SJSA1 (cell line): ENCODE measurements at places on chromosomes 2 and 18. TPM values are rescaled to one million over a fixed set of nuclear protein-coding genes. Genes with fewer than 3 reads are reported as not detected.

DNA sequence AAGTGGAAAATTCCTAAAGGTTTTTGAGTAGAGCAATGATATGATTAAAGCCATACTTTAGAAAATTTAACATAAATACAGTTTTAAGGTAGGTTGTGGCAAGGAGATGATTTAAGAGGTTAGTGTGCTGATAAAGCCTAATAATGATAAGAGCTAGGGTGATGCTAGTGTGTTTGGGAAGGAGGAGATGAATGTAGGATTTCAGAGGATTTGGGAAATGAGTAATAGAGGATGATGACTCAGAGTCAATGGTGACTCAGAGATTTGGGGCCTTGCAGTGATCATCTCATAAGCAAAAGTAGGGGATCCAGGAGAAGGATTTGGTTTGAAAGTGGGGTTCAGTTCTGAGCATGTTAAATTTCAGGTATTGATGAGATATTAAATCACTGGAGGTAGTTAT, 23.3 kb downstream of the STAMBP start:
- DNase-seq = peak; percentile 46

DNA sequence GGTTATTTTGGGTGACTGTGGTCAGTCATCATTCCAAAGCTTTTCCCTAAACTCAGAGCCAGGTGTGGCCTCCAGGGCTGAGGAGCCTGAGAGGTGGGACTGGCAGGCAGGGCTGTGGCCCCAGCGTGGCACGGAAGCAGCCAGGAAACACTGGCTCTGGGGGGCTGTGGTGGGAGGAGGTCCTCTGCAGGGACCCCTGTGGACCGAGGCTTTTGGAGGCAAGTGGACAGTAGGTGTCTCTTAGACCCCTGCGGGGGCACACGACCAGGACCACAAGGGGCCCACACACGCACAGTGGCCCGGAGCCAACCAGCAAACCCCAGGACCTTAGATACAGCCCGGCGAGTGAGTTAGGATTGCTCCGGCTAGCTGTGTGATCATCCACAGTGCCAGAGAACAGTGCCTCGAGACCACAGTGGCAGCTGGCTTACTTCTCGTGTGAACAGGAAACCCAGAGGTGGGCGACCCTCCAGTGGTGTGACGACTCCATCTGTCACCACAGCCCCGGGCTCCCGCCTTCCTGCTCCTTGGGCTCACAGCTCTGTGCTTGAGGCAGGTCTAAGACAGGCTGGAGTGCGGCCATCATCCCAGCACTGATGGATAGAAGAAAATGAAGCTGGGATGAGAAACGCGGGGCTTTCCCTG, 1.6 kb upstream of the RTP5 start:
- no peak for DNase-seq

DNA sequence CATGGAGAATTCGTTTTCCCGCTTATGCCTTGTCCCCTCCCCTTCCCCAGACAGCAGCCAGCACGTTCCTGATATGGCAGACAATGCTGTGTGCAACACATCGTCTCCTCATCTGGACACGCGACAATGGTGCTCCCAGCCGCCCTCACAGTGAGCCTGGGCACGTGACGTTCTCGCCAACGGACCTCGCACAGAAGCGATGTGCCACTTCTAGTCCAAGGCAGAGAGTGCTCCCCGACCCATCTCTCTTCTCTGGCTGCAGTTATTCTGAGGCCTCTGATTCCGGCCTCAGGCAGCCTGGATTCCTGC, 505.4 kb downstream of the EIPR1 start:
- DNase-seq = no peak

GRCh38 chr18:48529796-48530195, 9.0 kb upstream of the CTIF start:
- peak; percentile 77 for DNase-seq

The E2F6 gene
- total RNA-seq = 11.7 and 25.6 TPM in 2 replicates

DNA sequence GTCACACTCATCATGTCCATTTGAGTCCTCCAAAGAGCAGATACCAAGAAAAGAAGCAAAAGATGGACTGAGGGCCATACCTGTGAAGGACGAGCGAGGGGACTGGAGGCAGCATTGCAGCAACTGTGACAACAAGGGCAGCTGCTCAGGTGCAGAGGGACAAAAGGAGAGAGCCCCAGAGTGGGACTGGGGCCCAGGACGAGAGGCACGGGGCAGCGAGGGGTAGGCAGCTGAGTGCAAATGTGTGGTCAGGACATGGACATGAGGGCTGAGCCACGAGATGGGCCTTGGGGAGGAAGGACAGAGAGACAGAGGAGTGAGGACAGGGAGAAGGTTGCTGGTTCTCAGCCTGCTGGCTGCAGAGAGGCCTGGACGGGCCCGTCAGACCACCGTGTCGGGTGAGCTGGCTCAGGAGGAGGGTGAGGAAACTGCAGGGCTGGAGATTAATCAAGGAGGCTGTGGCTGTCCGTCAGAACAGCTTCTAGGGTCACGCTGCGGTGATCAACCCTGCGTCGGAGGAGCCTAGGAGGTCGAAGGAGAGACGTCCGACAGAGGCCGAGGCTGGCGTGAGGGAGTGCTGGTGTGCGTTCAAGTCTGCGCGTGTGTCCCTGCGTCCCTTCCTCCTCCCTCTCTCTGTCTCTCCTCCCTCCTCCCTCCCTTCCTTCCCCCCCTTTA, 206.8 kb upstream of the HDAC4 start:
- no peak for DNase-seq

GRCh38 chr2:219285373-219285735, 6.2 kb downstream of the DNAJB2 start:
- no peak for DNase-seq

DNA sequence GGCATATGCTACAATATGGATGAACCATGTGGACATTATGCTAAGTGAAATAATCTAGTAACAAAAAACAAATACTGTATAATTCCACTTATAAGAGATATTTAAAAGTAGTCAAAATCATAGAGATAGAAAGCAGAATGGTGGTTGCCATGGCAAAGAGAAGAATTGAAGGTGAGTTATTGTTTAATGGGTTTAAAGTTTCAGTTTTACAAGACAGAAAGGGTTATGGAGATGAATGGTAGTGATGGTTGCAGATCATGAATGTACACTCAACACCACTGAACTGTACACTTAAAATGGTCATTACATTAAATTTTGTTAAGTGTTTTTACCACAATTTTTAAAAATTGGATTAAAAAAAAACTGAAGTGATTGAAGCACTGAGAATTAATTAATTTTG, 298.2 kb upstream of the ZC3H15 start:
- DNase-seq = no peak

DNA sequence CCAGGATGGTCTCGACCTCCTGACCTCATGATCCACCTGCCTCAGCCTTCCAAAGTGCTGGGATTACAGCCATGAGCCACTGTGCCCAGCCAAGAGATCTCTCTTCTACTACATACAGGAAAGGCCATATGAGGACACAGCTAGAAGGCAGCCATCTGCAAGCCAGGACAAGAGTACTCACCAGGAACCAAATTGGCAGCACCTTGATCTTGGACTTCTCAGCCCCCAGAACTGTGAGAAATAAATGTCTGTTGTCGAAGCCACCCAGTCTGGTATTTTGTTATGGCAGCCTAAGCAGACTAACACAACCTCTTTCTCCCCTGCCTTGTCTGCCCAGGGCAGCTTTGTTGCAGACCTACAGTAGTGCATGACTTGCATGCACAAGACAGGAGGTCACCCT, 211.3 kb upstream of the HAAO start:
- no peak for DNase-seq

- DNase-seq = no peak
These were observed 891 bp downstream of the CAB39 start for GRCh38 chr2:230713331-230714135.

GRCh38 chr2:117603567-117603966, 210.9 kb upstream of the DDX18 start:
- no peak for DNase-seq

The MOCOS gene
- total RNA-seq = 0.16 and 0.34 TPM in 2 replicates

The ASXL3 gene
- total RNA-seq = not detected in 2 replicates

DNA sequence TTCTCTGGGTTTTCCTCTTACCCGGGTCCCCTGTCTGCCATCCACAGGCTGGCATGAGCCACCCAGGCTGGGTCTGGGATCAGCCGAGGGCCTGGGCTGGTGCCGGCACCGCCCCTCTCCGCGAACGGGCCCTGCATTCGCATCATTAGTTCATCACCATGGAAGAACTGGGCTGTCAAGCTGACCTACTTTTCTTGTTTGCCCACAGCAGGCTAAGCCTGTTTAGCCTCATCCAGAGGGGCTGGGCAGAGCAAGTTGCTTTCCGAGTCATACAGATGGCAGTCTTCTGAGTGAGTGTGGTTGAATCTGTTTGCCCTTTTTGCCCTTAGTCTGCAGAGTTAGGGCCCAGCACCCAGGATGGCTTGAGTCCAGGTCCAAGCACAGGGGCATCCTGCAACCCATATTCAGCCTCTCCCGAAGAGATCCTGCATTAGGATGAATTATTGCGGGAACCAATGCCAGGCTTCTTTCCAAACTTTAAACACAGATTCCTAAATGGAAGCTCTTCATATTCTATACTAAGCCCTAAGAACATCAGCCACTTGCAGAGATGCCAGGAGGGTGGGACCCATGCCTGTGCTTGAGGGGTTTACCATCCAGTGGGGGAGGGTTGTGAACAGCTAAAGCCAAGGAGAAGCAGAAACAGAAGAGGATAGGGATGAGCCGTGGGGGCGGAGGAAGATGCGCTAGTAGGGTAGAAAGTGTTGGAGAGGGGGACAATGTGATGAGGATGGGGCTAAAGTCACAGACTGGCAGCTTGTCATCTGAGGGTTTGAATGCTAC, 68.0 kb downstream of the NPAS2 start:
- DNase-seq = no peak

The POTEF gene
- total RNA-seq = not detected in 2 replicates

DNA sequence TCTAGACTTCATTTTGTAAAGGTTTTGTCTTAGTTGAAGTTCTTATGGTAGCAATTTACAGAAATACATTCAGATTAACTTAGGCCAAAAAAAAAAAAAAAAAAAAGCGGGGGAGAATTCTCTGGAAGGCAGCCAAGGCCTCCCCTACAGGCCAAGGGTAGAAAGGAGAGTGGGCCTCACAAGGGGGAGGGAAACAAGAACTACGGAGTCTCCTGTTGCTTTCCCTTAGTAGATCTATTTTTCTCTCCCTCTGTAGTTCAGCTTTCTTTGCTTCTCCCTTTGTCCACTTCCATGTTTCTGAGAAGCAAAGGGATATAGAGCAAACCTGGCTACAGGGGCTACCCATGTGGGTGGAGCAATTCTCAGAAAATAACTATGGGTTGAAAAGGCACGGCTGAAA, 2.4 kb upstream of the STK11IP start:
- DNase-seq = no peak

- no peak for DNase-seq
These were observed 47.4 kb downstream of the EXOC6B start for GRCh38 chr2:72778410-72778809.

DNA sequence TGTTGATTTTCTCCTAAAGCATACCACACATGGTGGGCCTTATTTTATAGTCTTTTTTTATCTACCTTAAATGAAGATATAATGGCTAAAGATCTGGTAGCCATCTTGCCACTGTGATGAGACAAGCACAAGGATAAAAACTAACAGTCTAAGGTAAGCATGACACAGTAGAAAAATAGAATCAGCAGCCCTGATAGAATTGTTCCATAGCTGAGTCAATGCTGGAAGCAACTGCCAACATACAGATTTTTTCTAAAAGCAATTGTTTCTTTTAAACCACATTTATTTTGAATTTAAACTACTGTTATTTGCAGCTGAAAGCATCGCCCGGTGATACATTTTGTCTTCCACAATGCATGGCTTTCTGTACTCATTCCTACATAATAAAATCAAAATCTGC, 1091.5 kb upstream of the CHAC2 start:
- no peak for DNase-seq

DNA sequence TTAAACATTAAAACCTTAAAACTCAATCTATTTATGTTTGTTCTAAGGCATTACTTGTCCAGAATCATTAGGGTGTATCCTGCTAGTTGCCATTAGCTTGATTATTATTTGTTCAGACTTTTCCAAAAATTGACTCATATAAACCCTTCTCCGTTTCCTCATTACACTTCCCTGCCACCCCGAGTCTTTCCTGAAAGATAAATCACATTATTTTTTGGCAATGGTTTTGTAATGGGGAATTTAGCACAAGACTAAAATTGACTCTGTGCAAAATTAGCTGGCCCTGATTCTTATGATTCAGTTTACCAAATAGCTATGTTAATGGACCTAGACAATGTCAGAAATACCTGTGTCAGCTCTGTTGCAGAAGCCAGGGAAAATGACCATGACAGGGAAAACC, 112.2 kb upstream of the NT5C1B start:
- DNase-seq = no peak

The EVA1A gene
- total RNA-seq = 152 and 214 TPM in 2 replicates

The UNC80 gene
- total RNA-seq = not detected in 2 replicates

- DNase-seq = no peak
These were observed 78.1 kb downstream of the EMILIN2 start for GRCh38 chr18:2924920-2925319.

The SPATS2L gene
- total RNA-seq = 81.9 and 149 TPM in 2 replicates

GRCh38 chr2:160420711-160421110, 72.9 kb downstream of the RBMS1 start:
- no peak for DNase-seq

GRCh38 chr2:1900732-1901131, 156.4 kb upstream of the PXDN start:
- no peak for DNase-seq

DNA sequence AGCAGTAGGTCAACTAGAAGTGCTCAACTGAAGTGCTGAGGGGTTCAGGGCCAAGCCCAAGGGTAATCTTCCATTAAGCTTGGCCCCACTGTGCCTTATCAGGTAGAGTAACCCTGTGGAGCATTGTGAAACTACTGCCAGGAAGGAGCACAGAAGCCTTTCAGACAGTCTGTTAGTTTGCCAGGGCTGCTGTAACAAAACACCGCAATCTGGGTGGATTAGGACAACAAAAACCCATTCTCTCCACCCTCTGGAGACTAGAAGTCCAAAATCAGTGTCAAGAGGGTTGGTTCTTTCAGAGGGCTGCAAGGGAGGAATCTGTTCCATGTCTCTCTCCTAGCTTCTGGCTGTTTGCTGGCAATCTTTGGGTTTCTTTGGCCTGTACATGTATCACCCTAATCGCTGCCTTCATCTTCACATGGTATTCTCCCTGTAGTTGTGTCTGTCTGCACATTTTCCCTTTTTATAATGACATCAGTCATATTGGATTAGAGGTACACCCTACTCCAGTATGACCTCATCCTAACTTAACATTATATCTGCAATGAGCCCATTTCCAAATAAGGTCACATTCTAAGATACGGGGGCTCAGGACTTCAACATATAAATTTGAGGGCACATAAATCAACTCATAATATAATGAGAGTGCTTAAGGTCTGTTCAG, 21.2 kb downstream of the VIT start:
- no peak for DNase-seq

GRCh38 chr2:149931486-149931885, 343.9 kb upstream of the MMADHC start:
- DNase-seq = no peak

- peak; percentile 28 for DNase-seq
These were observed 162.1 kb downstream of the SH3RF3 start for GRCh38 chr2:109290887-109291643.

DNA sequence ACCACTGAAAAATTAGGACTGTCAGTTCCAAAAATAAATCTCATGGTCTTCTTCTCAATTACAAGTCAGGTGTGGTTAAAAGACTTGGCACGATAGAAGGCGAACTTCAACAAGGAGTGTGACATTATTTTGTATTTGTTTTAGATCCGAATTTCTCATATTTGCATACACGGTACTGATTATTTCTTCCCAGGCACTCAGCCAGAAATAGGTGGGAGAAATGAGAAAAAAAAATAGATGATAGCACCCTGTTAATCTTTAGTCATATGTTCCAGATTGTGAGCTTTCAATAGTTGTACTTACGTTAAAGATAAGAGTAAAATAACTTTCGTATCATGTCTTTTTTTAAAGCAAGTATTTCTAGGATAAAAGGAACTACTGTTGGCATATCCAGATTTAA, 106.1 kb downstream of the DTNA start:
- DNase-seq = no peak

The FOXI3 gene
- total RNA-seq = not detected in 2 replicates
